GM12891 (cell line): ENCODE measurements at places on chromosomes 1 and 21.

GRCh38 chr21:41425954-41426675, at the start of gene MX1:
MX1 (plus strand) TSS chr21:41426239; CDS start chr21:41432071, 5,832 bp downstream.
- peak; percentile 85 for DNase-seq

DNA sequence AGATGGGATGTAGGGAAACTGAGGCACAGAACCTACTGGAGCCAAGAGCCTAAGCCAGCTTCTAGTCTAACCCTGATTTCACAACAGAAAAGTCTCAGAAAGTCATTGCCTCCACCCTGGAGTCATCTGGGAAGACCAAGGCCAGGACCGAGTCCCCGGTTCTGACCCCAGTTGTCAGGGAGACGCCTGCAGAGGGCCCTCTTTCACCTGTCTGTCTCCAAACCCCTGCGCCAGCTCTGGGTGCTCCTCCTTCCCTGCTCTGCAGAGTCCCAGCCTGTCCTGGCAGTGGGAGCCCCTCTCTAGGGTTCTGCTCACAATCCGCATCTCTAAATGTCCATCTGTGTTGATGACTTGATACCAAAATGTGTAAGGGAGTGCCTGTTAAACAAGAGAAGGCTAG, 149.7 kb downstream of the PGBD5 start:
- DNase-seq = no peak

- no peak for DNase-seq
These were observed 15.3 kb upstream of the COX20 start for GRCh38 chr1:244820131-244820530.

DNA sequence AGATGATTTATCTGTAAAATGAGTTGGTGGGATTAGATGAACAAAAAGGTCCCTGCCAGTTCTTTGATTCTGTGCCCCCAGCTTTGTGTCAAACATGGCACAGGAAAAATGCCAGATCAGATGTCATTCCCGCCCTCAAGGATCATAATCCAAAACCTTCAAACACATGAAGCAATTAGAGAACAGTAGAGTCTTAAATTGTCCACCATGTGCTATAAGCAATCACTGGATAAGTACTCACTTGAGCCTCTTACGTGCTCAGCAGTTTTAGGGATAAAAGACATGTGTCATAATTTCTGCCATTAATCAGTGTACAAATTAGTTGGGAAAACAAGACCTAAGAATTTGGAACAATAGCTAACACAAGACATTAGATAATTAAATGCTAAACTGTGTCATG, 15.4 kb upstream of the KIAA0040 start:
- no peak for DNase-seq

DNA sequence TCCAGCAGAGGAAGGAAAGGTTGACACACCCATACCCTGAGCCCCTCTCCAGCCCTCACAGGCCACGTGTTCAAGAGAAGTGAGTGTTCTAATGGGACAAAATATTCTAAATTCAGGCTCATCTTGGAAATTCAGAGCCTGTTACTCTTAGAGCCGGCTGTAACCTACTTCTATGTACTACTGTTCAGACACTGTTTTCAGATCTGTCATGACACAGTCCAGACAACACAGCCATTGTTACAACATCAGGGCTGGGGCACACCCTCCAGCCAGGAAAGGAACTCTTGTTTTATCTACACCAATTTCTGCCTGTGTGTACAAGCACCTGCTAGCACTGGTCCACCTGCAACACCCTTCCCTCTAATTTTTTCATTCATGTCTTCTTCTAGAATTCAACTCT, 145.4 kb upstream of the C8B start:
- DNase-seq = no peak

DNA sequence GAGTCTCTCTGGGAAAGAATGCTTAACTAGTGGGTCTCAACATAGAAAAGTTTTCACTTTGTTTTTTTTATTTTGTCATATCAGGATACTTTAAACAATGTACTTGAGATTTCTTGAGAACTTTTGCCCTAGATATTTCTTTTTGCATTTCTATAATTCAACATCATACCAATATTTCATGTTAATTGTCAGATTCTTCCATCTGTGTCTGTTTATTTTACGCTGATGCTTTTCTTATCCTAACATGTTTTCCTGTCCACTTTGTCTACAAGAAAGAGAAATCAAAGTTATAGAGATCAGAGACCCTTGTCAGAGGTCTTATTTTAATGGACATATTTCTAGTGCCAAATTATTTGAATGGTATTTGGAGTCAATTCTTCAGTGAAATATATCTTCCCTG, 95.5 kb upstream of the B3GALT2 start:
- DNase-seq = no peak

DNA sequence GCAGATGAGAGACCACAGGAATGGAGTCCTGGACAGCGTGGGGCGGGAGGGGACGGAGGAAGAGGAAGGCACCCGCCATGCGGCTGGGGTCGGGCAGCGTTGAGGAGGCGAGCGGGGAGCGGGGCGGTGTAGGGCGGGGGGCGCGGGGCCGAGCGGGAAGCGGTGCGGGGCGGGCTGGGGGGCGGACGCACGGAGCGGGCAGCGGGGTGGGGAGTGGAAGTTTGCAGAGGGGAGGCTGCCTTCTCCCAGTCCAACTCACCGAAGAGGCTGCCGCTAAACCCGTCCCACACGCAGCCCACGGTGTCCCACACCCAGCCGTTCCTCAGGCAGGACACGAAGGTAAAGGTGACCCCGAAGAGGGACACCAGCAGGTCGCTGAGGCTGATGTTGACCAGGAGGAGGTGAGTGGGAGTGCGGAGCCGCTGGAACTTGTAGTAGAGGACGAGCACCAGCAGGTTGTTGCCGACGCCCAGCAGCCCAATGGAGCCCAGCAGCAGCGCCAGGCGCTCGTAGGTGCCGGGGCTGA, 483 bp downstream of the CHML start:
- DNase-seq = peak; percentile 46

DNA sequence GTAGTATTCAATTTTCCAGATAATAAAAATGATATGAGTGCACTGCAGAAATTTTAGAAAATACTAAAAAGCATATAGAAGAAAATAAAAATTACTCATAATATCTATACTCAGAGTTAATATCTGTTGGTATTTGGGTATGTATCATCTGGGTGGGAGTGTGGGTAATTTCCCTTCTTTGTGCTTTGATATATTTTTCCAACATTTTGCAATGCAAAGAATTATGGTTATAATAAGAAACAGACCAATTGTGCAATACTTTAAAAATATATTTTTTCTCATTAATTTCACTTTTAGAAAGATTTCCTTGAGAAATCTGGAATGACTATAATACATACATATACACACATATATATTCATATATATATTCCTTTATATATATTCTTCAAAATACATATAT, 665.7 kb downstream of the ADGRL2 start:
- DNase-seq = no peak

DNA sequence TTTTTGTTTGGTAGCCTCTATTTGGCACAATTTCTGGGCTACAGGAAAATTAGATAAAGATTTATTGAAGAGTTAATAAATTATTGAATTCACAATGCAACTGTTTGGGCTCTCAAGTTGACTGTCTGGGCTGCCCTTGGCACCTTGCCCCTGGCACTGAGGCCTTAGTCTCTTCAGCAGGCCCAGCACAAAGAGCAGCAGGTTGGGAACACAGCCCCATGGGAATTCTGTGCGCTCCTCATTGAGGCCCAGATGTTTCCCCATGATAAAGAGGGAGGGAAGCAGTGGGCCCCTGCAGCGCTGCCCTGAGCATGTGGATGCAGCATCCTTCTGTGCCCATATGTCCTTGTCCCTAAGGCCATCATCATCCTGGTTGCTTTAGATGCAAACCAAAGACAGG, 2.9 kb downstream of the CRNN start:
- no peak for DNase-seq

DNA sequence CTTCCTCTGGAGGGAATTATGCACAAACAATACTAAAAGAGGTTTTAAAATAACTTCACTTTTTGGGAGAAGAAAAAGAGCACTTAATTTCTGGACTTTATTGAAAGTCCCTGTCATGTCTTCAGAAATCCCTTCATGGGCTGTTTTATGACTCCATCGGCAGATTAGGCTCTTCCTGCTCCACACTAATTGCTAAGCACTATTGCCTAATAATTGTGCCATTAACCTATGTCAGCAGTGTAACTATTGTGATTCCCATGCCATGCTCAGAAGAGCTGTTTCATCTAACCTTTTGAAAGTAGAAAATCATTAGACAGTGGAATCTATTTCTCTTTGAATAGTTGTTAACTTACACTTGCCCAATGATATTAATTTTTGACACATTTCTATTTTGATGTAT, 489.3 kb upstream of the RUNX1 start:
- DNase-seq = no peak

- DNase-seq = no peak
These were observed 145.5 kb upstream of the PLD5 start for GRCh38 chr1:242670019-242670418.

DNA sequence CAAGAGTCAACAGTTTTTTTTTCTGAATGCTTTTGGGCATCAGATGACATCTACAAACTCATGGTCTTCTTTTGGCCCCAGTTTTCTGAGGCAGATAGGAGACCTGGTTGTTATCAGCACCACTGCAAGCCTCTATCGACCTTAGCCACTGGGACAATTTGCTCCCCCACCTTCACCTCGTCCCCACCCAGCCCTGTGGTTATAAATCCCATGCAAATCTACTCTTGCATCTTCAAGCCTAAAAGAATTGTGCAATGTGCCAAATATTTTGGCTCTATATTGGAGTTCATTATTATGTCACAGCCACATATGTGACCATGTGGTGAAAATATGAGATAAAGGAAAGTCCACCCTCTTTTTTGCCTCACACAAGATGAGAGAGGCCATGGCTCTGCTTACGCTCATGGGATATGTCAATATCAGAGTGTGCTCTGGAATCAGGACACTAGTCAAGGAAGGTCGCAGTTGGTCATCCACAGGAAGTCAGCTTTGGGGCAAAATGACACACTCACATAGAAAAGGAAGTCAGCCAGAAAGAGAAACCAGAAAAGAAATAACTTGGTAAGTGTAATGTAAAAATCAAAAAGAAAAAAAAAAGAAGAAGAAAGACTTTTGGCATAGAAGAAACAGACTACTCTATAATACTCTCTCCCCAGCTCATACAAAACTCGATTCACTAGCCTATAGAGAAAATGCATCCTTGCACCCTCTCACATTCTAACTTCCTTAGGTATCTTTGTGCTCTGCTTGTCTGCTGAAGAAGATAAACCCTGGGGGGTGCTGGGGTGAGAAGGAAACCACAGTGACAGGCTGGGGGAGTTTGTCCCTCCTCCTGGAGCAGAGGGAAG, 21.2 kb downstream of the SLC30A10 start:
- no peak for DNase-seq

GRCh38 chr1:243543501-243543900, 287.7 kb downstream of the SDCCAG8 start:
- DNase-seq = no peak

DNA sequence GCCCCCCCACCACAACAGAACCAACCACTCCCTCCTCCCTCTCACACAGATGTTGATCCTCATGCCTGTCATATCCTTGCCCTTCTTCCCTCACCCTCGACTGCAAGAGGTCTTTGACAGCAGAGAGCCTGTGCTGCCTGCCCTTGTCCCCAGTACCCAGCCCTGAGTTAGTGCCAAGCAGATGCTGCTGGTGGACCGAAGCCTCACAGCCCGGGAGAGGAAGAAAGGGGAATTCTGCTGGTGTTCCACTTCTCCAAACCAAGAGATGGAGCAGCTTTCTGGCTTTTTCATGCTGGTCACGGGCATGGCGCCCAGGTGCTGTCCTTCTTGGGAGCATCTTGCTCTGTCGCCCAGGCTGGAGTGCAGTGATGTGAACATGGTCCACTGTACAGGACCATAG, 69.1 kb downstream of the SLC66A1 start:
- no peak for DNase-seq

- DNase-seq = no peak
These were observed 29.0 kb downstream of the SOAT1 start for GRCh38 chr1:179322557-179322956.

- DNase-seq = no peak
These were observed 46.4 kb downstream of the AJAP1 start for GRCh38 chr1:4700801-4701200.

DNA sequence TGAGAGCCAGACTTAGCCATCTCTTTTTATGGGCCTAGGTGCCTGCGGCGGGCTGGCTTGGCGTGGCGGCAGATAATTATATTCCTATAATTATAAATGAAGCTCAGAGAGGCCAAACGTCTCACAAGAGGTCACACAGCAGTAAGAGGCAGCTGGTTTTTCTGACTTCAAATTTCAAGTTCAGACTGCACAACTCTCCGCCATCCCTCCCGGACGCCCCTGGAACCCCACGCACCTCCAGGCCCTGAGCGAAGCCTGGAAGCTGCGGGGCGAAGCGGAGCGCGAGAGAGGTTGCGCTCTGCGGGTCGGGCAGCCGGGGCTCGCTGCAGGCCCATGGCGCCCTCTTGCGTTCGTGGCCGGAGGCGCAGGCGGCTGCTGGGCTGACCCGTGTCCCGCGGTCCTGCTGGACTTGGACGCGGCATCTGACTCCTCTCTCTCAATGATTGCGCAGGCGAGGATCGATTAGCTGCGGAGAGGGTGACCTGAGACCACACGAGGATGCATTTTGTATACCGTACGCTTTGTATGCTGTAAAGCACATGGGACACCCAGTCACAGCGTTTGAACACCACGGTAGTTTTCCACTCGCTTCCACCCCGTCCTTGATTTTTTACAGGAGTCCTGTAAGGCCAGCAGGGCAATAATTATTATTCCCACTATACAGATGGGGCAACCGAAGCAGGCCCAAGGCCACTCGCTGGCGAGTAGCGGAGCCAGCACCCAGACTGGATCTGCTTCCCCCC, 272.7 kb downstream of the FOXD2 start:
- peak; percentile 95 for DNase-seq

DNA sequence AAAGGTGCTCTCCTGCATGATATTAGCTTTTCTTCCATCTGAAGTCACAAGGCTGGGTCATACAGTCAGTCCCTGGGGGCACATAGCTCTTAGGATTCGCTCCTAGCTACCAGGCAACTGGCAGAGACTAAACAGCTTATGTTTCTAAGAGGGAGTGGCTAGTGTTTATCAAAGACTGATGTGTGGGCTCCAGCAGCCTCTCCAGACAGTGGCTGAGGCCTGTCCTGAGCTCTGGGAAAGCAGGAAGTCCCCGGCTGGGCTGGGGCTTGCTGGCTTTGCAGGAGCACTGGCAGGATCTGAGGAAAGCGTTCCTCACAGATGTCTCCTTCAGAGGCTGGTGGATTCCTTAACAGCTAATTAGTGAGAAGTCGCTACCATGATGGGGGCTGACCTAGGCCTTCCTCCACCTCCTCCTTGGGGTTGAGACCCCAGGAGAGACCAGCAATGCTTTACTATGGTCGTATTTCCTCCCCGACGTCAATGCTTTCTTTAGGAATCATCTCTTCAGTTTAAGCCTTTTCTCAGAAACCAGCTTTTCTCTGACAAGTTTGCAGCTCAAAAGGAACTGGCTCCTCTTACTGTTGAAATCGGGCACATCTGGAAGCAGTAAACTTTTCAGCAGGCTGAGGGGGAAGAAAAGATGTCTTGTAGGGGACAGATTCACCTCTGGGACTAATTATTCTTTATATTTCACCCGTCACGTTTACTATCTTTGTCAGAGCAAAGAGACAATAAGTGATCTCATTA, 33.5 kb upstream of the HHAT start:
- no peak for DNase-seq

- DNase-seq = no peak
These were observed 10.0 kb downstream of the PSRC1 start for GRCh38 chr1:109272831-109273547.

- DNase-seq = no peak
These were observed 90.1 kb downstream of the ZSCAN20 start for GRCh38 chr1:33562563-33562962.

GRCh38 chr1:15573477-15573876, 11.4 kb downstream of the AGMAT start:
- no peak for DNase-seq
